ENCODE measurements at places on chromosomes 2 and 18. TPM values are rescaled to one million over a fixed set of nuclear protein-coding genes. Genes with fewer than 3 reads are reported as not detected.

- no peak overlapping the region for H3K27ac ChIP-seq
- H3K27me3 ChIP-seq, result peaks cover 7% of the 10 kb centered on the region
- DNase-seq, result no peak
Observed at GRCh38 chr2:9110893-9111569, 95.6 kb upstream of the ASAP2 start.

- H3K27ac ChIP-seq, result peak overlapping the region; percentile 30
- DNase-seq, result no peak
- H3K36me3 ChIP-seq, result peaks cover 10% of the 10 kb centered on the region
- H3K27me3 ChIP-seq, result peaks cover 12% of the 10 kb centered on the region
- H3K4me3 ChIP-seq, result no peak overlapping the region
Observed at GRCh38 chr2:207233731-207234130, 68.0 kb upstream of the KLF7 start.

DNA sequence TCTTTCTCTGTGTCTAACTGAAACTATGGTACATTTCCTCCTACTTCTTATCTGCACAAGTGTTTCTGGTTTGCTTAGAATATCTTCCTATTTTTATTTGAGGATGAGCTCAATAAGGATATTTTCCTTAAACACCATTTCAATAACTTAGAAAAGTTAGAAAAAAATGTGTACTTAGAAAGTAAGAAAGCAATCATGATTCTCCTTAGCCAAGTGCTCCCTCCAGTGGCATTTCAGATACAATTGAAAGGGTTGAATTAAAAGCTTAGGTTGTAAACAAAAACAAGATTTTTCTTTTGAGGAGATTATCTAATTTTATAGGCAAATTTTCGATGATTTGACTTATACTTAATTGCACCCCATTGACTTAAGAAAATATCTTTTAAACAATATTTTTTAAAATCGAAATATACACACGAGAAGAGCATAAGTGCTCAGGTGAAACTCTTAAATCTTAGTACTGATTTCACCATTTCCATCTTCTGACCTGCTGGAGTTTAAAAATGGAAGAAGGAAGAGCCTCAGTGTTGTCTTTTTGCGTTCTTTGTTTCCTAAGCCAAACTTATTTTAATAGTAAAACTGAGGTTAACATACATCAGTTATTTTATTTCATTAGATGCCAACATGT lies 26.9 kb downstream of the C18orf63 start:
- peaks cover 22% of the 10 kb centered on the region for H3K27me3 ChIP-seq
- no peak overlapping the region for H3K4me3 ChIP-seq
- no peak overlapping the region for H3K27ac ChIP-seq
- H3K4me1 ChIP-seq, result no peaks in the 10 kb centered on the region
- no peaks in the 10 kb centered on the region for H3K36me3 ChIP-seq

- peaks cover 48% of the 10 kb centered on the region for H3K4me1 ChIP-seq
- H3K27ac ChIP-seq, result peak overlapping the region; percentile 85
- no peaks in the 10 kb centered on the region for H3K27me3 ChIP-seq
- H3K4me3 ChIP-seq, result peak overlapping the region; percentile 64
- H3K36me3 ChIP-seq, result peaks cover 1% of the 10 kb centered on the region
- no peak for DNase-seq
Observed at GRCh38 chr2:63856303-63856603, 14.6 kb downstream of the UGP2 start.

DNA sequence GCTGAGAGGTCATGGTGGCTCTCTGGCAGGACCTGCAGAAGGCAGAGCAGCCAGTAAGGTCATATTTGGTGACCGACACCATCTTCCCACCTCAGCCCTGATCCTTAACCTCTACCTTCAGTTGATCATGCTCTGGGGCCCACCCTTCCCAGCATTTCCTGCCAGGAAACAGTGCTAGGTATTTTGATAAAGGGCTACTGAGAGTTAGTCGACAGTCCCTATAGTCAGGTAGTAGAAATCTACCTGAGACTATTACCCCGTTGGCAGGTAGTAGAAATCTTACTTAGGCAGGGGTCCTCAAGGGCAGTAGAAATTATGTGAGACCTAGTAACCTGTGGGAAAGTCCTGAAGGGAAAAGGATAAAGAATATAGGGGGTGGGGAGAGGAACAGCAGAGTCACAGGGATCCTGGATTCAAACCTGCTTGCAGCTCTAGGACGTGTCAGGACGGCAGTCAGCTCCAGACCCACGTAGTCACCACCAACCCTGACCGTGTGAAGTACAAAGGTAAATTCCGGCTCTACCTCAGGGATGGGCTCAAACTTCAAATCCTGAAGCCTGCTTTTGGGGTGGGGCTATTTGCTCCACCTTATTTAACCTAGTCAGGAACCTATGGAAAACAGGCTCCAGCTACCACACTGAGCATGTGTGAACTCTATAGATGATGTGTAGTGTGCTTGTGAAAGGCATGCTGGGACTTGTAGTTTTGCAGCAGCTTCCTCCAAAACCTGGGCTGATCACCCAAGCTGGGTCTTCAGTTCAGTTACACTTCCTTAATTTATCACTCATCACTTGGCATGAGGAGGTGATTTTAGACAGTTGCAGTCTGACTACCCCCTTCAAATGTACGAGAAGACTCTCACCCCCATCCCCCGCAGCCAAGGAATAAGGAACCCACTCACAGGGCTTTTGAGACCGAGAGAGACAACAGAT lies at the start of gene DQX1:
Gene DQX1, minus strand, starts transcription at position 515 of the 932 bp plus-strand sequence. Its CDS starts 502 bp downstream, at position 13.
- DNase-seq, result no peak
- peak within 1 kb of the TSS; percentile 91 for H3K4me3 ChIP-seq
- peaks cover 32% of the 10 kb centered on the region for H3K4me1 ChIP-seq
- H3K27ac ChIP-seq, result no peak within 1 kb of the TSS
- peaks cover 22% of the 10 kb centered on the region for H3K36me3 ChIP-seq

DNA sequence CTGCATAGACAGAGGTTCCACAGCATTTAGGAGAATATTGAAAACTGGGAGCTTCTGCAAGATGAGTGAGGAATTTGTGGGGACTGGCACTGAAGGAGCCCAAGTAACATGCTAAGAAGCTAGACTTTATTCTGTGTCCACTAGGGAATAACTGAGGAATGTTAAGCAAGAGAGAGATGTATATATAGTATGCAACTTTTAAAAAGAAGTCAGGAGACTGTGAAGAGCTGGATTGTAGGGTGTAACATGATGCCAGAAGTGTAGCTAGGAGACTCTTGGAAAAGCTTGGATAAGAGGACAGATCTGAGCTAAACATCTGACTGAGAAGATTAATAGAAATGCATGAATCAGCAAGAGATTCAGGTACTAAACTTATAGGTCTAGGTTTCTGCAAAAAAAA lies 270.6 kb upstream of the MMADHC start:
- H3K27me3 ChIP-seq, result no peaks in the 10 kb centered on the region
- no peak overlapping the region for H3K27ac ChIP-seq
- no peak for DNase-seq
- no peaks in the 10 kb centered on the region for H3K4me1 ChIP-seq
- peaks cover 4% of the 10 kb centered on the region for H3K36me3 ChIP-seq

GRCh38 chr2:47012866-47013265 lies 97.3 kb upstream of the MCFD2 start:
- no peaks in the 10 kb centered on the region for H3K27me3 ChIP-seq
- H3K27ac ChIP-seq, result no peak overlapping the region
- H3K4me3 ChIP-seq, result no peak overlapping the region
- H3K4me1 ChIP-seq, result no peaks in the 10 kb centered on the region
- no peak for DNase-seq

FOSL2 gene
- total RNA-seq, result 52.5 TPM

M1AP gene
- total RNA-seq, result not detected

TTLL4 gene
- 36.2 TPM for total RNA-seq

IFIH1 gene
- 26.7 TPM for total RNA-seq

TRABD2A gene
- 6.6 TPM for total RNA-seq
